C1 segment of cervical spinal cord (tissue), 14 donors: ENCODE measurements at places on chromosomes 5 and 9.

GRCh38 chr5:172798422-172799215 lies 27.6 kb upstream of the DUSP1 start:
- DNase-seq = no peak

DNA sequence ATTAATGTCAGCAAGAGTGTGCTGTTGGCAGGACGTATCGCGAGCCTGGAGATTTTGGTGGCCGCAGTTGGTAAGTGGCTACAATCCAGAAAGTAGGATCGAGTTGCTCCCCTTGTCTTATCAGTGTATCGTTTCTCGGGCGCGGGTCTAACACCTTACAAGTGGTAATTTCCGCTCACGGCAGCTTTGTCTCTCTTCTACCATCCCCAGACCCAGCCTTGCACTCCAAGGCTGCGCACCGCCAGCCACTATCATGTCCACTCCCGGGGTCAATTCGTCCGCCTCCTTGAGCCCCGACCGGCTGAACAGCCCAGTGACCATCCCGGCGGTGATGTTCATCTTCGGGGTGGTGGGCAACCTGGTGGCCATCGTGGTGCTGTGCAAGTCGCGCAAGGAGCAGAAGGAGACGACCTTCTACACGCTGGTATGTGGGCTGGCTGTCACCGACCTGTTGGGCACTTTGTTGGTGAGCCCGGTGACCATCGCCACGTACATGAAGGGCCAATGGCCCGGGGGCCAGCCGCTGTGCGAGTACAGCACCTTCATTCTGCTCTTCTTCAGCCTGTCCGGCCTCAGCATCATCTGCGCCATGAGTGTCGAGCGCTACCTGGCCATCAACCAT lies 1.1 kb downstream of the PTGER4 start:
- DNase-seq = no peak

- no peak for DNase-seq
These were observed 148.1 kb downstream of the DOCK8 start for GRCh38 chr9:362561-363273.

- DNase-seq = no peak
These were observed 58.6 kb downstream of the ADAMTS12 start for GRCh38 chr5:33833237-33833575.

- DNase-seq = no peak
These were observed 2041.4 kb upstream of the CDH9 start for GRCh38 chr5:29079771-29080170.

GRCh38 chr5:39656600-39656999 lies 231.8 kb upstream of the DAB2 start:
- no peak for DNase-seq

GRCh38 chr9:129163753-129164152 lies 14.3 kb downstream of the IER5L start:
- no peak for DNase-seq

- no peak for DNase-seq
These were observed 73.0 kb upstream of the RAI14 start for GRCh38 chr5:34583167-34583566.

- no peak for DNase-seq
These were observed 16.5 kb downstream of the EPB41L4B start for GRCh38 chr9:109304347-109304746.

DNA sequence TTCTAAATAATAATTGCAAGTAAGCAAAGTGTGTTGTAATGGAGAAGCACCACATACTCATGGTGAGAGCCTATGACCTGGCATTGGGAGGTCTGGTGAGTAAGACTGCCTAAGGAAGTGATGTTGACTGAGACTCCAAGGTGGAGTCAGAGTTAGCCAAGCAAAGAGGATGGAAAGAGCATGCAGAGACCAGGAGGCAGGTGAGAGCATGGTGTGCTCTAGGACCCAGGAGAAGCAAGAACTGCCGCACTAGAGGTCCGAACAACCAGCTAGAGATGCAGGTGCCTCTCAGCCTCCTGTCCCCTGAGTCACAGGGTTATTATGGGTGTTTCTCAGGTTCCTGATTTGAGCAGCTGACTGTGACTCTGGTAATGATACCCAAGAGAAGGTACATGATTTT lies 27.3 kb downstream of the ANP32B start:
- no peak for DNase-seq

DNA sequence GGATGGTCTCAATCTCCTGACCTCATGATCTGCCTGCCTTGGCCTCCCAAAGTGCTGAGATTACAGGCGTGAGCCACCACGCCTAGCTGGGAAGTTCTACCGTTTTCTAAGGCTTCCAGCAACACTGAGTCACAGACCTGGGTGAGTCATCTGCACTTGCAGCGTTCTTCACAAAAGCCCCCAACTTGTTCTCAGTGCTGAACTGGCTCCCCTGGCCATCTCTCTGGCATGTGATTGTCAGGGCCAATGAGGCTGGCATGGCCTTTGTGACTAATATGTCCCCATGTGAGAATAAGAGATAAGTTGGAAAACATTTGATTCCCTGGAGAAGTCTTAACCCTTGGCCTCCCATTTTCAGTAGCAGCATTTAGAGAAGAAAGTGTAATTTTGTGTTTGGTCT lies 124.4 kb downstream of the WDR41 start:
- DNase-seq = no peak

DNA sequence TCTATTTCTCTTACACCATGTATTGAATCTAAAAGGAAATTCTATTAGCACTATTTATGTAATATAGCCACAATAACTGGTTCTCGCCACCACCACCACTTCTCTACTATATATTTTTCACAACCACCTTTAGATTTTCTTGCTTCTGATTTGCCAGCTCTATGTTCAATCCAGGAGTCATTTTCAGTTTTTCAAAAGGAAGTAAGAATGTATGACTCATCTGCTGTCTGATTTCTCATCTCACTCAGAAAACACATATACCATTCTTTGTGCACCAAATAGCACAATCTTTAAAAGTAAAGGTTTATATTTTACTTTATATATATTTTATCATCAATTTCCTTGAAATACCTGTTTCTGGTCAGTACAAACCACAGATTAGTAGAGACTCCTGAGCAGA lies 1127.5 kb downstream of the TAF11L14 start:
- no peak for DNase-seq

DNA sequence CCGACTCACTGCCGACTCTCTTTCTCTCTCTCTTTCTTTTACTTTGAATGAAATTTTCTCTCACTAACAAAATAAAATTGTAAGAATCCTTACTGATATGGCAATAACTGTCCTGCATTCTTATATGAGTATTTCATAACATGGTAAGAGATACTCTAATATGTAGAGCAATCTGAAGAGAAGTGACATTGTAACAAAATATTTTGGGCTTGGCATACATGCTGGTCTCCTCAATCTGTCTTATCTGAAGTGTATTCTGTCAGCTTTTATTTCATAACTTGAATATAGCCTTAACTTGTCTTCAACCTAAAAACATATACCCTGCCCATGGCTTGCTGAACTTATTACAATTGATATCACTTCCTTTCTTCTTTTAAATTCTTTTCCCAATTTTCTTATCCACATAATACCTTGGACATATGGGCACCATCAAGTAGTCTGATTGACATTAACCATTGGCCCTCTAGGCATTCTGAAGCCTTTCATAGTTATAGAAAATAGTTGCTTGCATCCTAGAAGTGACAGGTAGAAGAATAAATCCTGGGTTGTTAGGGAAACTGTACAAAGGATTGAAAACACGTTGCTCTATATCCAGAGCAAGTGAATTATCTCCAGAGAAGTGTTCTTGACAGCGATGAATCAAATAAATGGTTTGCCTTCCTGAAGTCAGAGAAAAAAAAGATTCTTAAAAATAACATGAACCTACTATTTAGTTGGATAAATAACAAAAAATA lies 537.6 kb upstream of the TYRP1 start:
- DNase-seq = no peak

- DNase-seq = no peak
These were observed 127.2 kb upstream of the NFIB start for GRCh38 chr9:14441115-14441514.

GRCh38 chr5:42131081-42131480 lies 206.0 kb downstream of the FBXO4 start:
- no peak for DNase-seq

- no peak for DNase-seq
These were observed 4.2 kb downstream of the BARX1 start for GRCh38 chr9:93950619-93951601.

- no peak for DNase-seq
These were observed 376.6 kb downstream of the SPOCK1 start for GRCh38 chr5:137122558-137122957.

DNA sequence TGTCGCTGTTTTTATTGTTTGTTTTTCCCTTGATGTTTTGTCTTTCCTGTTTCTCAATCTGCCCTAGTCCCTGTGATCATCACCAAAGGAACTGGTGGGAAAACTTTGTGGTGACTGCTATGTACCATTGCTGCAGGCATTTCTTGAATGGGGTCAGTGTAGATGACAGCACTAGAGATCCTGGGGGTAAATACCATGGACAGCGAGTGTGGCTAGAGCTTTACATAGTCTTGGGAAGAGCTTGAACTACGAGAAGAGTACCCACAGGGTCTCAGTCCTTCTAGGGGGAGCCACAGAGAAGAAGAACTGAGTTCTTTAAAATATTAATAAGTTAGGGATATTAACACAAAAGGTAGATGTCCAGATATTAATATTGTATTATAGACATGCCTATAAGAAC lies 138.8 kb downstream of the PAM start:
- DNase-seq = no peak

DNA sequence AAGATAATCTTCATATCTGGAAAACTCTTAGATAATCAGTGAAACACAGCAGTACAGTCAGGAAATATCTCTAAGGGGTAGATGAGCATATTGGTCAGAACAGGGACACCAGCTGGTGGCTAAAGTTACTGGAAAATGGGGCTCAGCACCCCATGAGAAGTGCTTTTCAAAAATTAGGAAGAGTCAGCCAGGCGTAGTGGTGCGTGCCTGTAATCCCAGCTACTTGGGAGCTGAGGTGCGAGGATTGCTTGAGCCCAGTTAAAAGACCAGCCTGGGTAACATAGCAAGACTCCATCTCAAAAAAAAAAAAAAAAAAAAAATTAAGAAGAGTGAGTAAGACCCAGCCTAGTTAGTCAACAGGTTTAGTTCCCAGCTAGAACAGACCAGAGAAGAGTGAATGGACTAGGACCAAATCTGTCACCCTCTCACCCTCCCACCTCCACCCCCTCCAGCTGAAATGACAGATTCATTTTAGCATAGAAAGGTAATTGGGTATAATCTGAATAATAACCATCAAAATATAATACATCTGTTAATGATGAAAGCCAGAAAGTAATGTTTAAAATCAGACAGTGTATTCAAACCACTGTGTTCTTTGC lies 120.9 kb downstream of the CDC42SE2 start:
- no peak for DNase-seq

DNA sequence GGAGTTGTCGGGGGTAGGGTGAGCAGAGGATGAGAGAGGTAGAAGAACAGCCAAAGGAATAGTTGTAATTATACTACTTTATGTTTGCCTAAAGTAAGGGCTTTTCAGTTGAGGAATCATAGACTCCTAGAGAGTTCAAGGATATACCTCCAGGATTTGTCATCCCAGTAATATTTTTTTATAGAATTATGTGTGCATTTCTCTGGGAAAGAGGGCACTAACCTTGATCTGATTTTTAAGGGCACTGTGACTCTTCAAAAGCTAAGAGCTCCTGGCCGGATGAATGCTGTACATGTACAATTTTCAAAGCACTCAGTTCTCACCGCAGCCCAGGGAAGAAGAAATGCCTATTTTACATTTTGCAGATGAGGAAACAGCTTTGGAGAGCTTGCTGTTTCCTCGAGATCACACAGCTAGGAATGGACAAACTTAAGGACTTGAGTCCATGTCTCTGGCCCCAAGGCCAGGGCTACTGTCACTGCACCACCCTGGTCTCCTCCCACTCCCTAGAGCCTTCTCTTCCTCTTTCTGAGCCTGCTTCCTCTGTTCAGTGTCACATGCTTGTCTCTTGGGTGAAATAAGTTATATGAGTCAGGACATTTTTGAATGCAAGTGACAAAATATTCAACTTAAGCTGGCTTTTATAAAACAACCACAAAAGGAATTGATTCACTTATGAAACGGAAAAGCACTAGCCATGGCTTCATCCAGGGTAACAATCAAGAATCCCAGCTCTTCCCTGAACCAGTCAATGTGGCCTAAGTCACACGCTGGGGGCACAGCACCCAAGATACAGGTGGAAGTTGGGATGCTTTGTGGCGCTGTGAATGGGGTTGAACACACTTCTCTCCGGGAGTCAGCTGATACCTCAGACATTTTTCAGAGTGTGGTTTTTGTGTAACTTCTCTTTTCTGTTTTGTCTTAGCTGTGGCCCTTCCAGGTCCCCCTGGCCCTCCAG lies 45.7 kb upstream of the TGFBR1 start:
- DNase-seq = no peak

DNA sequence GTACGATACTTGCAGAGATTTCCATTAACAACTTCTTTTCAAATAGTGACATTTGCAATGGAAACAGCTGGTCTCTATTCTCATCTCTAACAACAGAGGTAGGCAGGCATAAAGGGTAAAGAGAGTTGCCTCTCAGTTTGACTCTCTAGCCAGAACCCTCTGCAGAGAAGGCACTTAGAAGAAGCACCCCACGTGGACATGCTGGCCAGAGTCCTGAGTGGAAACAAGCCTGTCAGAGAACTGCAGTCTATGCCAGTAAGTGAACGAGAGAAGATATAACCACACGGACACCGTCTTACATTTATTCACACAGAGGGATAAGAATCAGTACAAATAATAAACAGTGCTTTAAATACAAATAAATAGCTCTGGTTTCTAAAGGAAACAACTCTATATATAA lies 11.0 kb upstream of the LHX6 start:
- DNase-seq = no peak
